Mucosa of gallbladder (tissue), 1 donor: ENCODE measurements at places on chromosomes 16 and 17. TPM values are rescaled to one million over a fixed set of nuclear protein-coding genes. Genes with fewer than 3 reads are reported as not detected.

- DNase-seq, result peak; percentile 34
Measured at GRCh38 chr17:67779098-67779672, 46.1 kb upstream of the BPTF start.

- DNase-seq, result no peak
Measured at GRCh38 chr17:72778169-72779151, 314.0 kb downstream of the SLC39A11 start.

DNA sequence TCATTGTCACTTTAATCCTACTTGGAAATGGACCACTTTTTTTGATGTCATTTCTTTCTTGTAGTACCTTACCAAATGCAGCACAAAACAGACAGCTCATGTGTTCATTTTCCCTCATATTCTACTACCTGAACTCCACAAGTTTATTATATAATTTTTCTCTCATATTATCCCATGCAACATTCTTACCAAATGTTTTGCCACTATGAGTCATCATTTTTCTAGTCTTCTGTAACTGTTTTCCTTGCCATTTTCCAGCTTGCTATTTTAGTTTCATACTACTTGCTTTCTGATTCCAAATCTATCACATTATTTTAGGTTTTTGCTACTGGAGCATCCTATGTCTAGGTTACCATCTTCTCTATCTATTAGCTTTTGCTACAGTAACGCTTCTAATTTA, 332.7 kb downstream of the ZFHX3 start:
- DNase-seq, result no peak

GRCh38 chr17:16447676-16448075, 32.3 kb downstream of the TRPV2 start:
- no peak for DNase-seq

TERB1 gene
- not detected for total RNA-seq

ENPP7 gene
- 0.23 TPM for total RNA-seq

ABCC3 gene
- total RNA-seq, result 367 TPM

SPN gene
- 9.0 TPM for total RNA-seq
